ENCODE measurements at places on chromosomes 7 and 10. TPM values are rescaled to one million over a fixed set of nuclear protein-coding genes. Genes with fewer than 3 reads are reported as not detected.

Gene LDB3
- total RNA-seq: not detected

Gene NXPH1
- total RNA-seq: not detected

Gene PLXDC2
- 0.53 TPM for total RNA-seq

Gene MCMBP
- total RNA-seq: 62.5 TPM

Gene AFAP1L2
- 1.6 TPM for total RNA-seq

Gene SYT15B
- total RNA-seq: 0.18 TPM

Gene COL1A2
- total RNA-seq: 40.8 TPM

- DNase-seq: no peak
These were observed 37.3 kb upstream of the TMEM254 start for GRCh38 chr10:80041162-80041561.

DNA sequence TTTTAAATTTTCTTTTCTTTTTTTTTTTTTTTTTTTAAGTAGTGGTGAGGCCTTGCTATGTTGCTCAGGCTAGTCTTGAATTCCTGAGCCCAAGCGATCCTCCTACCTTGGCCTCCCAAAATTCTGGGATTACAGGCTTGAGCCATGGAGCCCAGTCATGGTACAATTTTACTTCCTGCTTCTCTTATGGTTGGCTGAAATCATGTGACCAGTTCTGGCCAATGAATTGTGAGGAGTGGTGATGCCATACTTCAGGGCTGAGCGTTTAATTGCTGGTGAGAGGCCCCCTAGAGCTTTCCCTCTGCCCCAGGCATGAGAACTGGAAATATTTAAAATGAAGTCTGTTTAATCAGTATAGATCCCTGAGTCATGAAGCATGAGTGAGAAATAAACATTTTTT lies 22.2 kb upstream of the BAIAP2L1 start:
- DNase-seq: no peak

GRCh38 chr7:24828891-24829661 lies 71.8 kb upstream of the GSDME start:
- peak; percentile 46 for DNase-seq

DNA sequence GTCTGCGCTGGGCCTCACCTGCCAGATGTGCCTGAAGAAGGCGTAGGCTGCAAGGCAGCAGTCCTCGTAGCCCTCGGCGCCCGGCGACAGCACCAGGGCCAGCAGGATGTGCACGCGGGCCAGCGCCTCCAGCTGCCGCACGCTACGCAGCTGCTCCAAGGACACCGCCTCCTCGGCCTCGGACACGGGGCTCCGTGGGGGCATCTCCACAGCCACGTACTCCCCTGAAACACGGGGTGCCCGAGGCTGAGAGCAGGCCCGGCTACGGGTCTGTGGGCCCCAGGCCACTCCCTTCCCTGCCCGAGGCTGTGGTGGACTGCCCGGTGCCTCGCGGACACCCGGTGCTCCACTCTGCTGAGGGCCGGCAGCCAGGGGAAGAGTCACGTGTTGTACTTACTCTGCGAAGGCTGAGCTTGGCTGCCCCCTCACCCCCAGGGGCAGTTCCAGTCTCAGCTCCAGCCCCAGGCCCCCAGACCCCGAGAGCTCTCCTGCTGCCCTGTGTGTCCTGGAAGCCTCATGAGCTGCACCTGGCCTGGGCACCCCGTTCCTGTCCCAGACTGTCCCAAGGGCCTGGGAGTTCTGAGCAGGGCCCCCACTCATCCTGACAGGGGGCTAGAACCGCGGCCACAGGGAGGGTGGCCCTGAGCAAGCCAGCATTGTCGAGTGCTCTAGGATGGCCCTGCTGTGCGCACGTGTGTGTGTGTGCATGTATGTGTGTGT lies 62.8 kb downstream of the CFAP46 start:
- DNase-seq: no peak

DNA sequence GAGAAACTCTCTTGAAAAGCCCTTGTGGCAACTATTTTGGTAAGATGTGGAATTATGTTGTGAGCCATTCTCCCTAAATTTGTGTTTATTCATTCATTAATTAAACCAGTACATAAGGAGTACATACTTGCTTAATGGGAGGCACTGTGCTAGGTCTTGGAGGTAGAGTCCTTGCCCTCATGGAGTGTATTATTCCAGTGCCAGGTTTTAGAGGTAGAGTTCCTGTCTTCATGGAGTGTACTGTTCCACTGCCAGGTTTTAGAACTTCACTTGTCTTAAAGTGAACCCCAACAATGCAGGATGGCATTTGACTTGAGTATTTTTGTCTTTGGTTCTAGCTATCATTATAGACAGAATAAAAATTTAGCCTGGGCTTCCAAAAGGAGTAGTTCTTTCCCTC lies 8.8 kb downstream of the MXI1 start:
- DNase-seq: no peak

DNA sequence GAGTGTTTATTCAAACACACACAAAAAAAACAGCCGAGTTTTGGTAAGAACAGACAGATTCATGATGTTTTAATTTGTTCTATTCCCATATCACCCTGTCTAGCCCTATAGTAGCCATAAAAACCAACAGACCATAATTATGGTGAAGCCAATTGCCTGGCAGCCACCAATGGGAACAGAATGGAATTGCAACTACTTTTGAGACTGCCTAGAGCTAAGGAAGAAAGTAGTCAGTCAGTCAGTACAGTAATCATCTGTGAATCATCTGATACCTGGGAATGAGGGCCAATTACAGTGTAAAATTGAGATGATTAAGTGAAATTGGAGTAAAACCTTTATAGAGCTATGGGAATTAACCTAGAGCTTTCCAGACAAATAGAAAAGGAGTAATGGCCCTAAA lies 952.7 kb upstream of the KCND2 start:
- no peak for DNase-seq

DNA sequence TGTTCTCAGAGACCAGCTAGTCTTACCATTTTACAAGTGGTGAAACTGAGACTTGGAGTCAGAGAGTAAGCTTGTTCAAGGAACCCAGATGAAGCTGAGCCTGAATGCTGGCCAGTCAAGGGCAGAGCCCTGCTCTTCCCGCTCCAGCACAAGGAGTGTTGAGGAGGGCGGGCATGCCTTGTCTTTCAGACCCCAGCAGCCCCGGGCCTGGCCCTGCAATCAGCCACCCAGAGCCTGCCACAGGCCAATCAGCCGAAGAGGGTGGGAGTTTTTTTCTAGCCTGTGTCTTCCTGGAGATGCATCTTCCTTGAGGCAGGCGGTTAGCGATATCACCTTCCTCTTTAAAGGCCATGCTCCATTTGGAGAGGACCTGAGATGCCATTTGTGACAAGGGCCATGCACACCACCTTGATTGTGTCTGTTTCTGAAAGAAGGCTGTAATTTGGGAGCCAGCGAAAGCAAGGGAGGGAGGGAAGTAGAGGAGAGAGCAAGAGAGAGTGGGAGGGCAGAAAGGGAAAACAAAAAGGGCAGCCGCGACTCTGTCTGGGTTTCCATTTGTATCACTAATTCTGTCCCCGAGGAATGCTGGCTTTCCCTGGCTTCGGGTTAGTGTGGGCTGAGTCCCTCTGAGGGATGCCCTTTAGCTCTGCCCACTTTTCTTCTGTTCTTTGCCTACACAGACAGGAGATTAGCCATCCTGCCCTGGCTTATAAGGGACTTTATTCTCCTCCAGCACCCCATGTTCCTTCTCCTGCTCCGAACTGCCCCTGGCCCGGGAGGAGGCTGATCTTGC lies 8.0 kb downstream of the CDH23 start:
- no peak for DNase-seq

DNA sequence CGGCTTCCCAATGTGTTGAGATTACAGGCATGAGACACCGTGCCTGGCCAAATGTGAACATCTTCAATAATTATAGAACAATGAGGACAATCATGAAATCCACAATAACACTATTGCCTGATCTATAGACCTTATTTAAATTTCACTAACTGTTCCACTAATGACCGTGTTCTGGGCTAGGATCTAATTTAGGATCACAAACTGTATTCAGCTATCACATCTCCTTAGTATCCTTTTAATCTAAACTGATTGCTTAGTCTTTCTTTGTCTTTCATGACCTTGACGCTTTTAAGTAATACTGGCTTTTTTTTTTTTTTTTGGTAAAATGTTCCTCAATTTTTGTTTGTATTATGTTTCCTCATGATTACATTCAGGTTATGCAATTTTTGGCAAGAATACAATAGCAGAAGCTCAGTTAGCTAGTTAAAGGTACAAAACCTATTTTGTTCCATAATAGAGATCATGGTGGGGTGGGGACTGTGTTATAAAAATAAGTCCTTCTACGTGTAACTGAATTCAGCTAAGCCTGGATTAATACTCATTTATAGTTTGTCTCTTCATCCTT lies 158.4 kb downstream of the AOAH start:
- no peak for DNase-seq

DNA sequence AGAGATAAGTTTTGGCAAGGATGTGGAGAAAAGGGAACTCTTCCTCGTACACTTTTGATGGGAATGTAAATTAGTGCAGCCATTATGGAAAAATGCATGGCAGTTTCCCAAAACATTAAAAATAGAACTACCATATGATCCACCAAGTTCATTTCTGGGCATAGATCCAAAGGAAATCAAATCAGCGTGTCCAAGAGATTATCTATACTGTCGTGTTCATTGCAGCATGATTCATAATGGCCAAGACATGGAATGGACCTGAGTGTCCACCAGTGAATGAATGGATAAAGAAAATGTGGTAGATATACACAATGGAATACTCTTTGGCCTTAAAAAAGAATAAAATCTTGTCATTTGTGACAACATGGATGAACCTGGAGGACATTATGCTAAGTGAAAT lies 70.3 kb upstream of the RSU1 start:
- DNase-seq: peak; percentile 84

GRCh38 chr10:88981435-88981834 lies 9.2 kb upstream of the FAS start:
- no peak for DNase-seq

- DNase-seq: no peak
These were observed 1034.5 kb upstream of the LRRTM3 start for GRCh38 chr10:65891073-65891981.

DNA sequence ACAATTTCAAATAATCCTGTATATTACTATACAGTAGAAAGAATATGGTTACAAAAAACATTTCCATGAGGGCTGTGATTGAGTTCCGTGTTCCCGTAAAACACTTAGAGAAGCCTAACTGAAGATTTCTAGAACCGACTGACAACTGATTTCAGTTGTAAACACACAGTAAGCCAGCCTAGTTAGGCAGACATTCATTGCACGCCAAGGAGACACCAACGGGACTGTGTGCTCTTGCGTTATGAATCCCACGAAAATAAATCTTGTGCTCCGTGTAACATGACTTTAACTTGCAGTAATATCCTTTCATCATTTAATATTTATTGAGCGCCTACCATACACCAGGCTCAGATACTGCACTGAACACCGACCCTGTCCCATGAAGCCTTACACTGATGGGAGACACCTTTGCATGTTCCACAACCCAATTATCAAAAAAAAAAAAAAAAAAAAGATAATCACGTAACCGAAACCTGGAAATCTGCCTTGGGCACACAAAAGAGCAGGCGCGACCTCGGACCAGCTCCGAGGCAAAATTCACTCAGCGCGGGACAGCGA lies 420 bp upstream of the KLHL7 start:
- DNase-seq: no peak

- DNase-seq: no peak
These were observed 58.2 kb downstream of the GLRX3 start for GRCh38 chr10:130194194-130194990.

- DNase-seq: no peak
These were observed 125.8 kb upstream of the UNC5B start for GRCh38 chr10:71086439-71087080.

DNA sequence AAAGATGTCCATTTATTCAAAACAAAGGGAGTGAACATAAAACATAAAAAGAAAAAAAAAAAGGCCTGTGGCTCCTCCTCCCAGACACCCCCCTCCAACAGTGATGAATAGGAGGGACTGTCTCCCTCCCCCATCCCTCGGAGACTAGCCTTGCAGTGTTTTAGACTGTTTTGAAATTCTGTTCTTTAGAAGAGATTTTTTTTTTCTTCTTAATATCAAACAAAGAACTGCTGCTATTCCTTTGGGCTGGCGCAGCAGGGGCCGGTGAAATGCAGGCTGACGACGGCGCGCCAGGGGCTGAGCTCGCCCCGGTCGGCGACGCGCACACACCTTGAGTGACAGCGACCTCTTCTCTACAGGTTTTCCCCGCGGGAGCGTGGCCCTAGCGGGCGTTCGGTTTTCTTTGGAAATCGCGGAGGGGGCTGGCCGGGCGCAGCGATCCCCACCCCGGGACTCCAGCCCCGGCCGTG lies at the start of gene LANCL2:
TSS of gene LANCL2 (plus strand) at position 133 of the 470 bp plus-strand sequence. CDS start 689 bp downstream, outside the sequence.
- DNase-seq: peak; percentile 62

- no peak for DNase-seq
These were observed 123.6 kb downstream of the RNLS start for GRCh38 chr10:88459530-88459929.

DNA sequence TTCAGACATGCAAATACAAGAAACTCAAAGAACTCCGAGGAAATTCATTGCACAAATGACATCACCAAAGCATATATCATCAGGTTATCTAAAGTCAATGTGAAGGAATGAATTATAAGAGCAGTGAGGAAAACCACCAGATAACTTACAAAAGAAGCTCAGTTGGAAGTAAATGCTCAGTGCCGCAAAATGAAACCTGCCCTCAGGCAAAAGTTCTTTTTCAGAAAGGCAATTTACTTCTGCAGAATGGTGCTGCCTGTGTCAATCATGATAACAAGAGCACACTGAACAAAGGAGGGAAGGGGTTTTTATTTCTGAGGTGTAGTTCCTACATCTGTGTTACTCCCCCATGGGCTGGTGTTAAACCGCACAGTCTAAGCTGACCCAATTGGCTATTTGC lies 550.6 kb upstream of the SEMA3D start:
- no peak for DNase-seq

- no peak for DNase-seq
These were observed 30.5 kb downstream of the HHEX start for GRCh38 chr10:92719991-92720830.

DNA sequence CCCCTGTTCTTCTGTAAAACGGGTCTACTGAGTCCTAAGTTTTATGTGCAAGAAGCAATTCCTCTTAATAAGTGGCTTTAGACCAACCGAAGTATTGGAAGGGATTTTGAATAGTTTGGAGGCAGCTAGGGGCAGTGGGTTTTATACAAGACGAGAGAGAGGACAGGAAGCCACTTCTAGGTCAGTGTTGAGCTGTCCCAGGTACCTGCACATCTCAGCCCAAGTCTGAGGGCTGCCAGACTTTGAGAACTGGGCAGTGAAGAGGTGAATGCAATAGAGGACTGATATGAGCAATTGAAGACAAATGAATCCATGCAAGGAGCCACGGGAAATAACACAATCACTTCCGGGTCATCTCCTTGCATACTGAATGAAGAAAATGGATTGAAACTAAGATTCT lies 273.5 kb downstream of the KLF6 start:
- no peak for DNase-seq

- no peak for DNase-seq
These were observed 48.9 kb upstream of the GJD4 start for GRCh38 chr10:35555962-35556930.

GRCh38 chr10:66639371-66639770 lies 286.5 kb upstream of the LRRTM3 start:
- DNase-seq: no peak

GRCh38 chr10:27345455-27345920 lies 104.9 kb upstream of the ACBD5 start:
- no peak for DNase-seq

All from endothelial cell of umbilical vein (primary cell).